ENCODE measurements at places on chromosomes 6 and 20. TPM values are rescaled to one million over a fixed set of nuclear protein-coding genes. Genes with fewer than 3 reads are reported as not detected.

PSMA7 gene
- polyA plus RNA-seq, result 67.9 TPM

CLDN20 gene
- polyA plus RNA-seq, result not detected

EPPIN gene
- polyA plus RNA-seq, result not detected

TRAPPC3L gene
- not detected for polyA plus RNA-seq

SYNGAP1 gene
- polyA plus RNA-seq, result 16.4 TPM

GRCh38 chr20:891706-892080 is 24.4 kb downstream of the ANGPT4 start:
- H3K36me3 ChIP-seq, result no peaks in the 10 kb centered on the region
- H3K4me3 ChIP-seq, result no peak overlapping the region
- no peaks in the 10 kb centered on the region for H3K27me3 ChIP-seq
- H3K4me1 ChIP-seq, result peaks cover 8% of the 10 kb centered on the region
- no peak for DNase-seq

GRCh38 chr6:7332090-7332745 is 19.2 kb upstream of the SSR1 start:
- H3K4me3 ChIP-seq, result no peak overlapping the region
- H3K27ac ChIP-seq, result no peak overlapping the region
- no peaks in the 10 kb centered on the region for H3K4me1 ChIP-seq
- DNase-seq, result no peak
- no peaks in the 10 kb centered on the region for H3K27me3 ChIP-seq

DNA sequence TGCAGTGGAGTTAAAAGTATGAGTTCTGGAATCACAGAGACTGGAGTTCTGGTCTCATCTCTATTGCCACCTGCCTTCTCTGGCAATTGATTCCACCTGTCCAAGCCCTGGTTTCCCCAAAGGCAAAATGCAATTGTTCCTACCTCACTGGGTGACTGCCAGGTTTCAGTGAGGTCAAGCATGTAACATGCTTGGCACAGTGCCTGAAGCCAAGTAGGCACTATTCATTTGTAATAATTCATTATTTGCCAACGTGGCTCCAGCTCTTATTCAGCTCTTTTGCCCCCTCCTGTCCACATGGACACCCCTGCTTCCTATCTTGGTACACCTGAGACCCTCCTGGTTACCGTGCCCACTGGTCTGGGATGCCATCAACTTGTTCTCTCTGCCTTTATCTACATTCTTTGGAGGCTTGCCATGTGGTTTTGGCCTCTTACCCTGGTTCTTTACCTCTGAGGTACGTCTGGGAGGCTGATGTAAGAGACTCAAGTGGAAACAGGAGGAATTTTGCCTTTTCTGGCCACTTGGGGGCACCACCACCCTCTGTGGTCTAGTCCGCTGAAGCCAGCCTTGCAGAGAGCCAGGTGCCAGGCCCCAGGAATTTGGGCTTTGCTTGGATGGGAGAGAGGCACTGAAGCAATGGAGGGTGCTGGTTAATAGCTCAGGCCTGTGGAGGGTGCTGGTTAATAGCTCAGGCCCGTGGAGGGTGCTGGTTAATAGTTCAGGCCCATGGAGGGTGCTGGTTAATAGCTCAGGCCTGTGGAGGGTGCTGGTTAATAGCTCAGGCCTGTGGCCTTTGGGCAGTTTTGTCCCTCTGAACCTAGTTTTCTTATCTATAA is 1.7 kb downstream of the KCNK15 start:
- H3K27me3 ChIP-seq, result no peaks in the 10 kb centered on the region
- no peak overlapping the region for H3K4me3 ChIP-seq
- H3K36me3 ChIP-seq, result no peaks in the 10 kb centered on the region
- peak overlapping the region; percentile 74 for H3K27ac ChIP-seq

GRCh38 chr6:44665683-44666082 is 278.2 kb downstream of the CDC5L start:
- H3K4me3 ChIP-seq, result no peak overlapping the region
- no peaks in the 10 kb centered on the region for H3K27me3 ChIP-seq
- DNase-seq, result no peak
- H3K4me1 ChIP-seq, result no peaks in the 10 kb centered on the region
- H3K27ac ChIP-seq, result no peak overlapping the region

DNA sequence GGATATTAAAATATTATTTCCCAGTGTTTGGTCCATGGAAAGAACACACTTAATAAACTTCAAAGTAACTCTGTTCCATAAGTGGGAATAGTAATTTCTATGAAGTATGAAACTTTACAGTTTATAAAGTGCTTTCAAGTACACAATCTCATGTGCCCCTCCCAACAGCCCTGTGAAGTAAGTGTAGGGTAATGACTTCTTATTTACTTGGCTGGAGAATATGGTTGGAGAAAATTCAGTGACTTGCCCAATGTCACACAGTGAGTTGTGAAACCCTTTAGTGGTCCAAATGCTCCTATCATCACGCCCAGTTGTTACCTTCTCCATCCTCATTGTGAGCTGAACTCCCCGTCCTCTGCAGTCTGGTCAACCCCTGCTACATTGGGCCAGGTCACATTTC is 141.2 kb downstream of the PDE7B start:
- H3K27me3 ChIP-seq, result no peaks in the 10 kb centered on the region
- no peak overlapping the region for H3K4me3 ChIP-seq

DNA sequence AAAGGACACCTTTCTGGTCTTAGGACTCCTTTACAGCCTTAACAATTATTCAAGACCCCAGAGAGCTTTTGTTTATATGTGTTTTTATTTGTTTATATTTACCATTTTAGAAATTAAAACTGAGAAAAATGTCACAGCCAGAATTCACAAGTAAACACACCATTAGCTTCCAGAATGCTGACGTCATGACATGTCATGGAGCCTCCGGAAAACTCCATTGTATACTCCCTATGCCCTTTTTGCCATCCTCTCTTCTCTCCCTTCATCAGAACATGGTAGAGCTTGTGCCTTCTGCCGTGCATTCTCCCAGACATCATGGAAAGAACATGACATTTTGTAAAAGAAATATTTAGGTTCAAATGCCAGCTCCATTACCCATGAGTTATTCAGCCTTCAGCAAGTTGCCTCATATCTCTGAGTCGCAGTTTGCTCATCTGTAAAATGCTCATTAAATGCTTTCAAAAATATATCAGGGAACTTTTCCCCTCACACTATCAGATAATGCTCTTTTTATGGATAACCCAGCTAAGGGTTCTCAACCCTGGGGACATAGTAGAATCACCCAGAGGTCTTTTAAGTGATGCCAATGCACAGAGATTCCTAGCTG is 27.8 kb downstream of the TNFAIP3 start:
- no peak for DNase-seq
- H3K27ac ChIP-seq, result no peak overlapping the region
- no peak overlapping the region for H3K4me3 ChIP-seq
- H3K36me3 ChIP-seq, result no peaks in the 10 kb centered on the region
- H3K27me3 ChIP-seq, result no peaks in the 10 kb centered on the region

DNA sequence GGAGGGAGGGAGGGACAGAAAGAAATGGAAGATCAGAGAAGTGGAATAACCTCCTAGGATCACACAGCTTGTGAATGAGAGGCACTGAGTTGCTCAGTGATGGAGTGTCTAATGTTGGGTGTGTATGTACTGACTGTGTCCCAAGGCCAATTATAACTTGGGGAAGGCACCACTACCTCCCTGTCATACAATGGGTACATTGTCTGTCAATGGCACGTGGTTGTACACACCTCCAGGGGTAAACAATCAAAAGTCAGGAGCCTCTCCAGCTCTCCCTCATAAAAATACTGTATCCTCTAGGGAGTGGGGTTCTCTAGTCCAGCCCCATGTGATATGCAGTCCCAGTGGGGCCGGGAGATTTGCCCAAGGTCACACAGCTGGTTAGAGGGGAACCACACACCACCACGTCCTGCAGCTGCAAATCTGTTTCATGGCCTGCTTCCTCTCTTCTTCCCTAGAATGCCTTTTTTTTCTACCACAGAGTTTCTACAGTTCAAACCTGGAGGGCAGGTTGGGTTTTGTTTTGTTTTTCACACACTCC is 112.5 kb downstream of the SNX5 start:
- no peak overlapping the region for H3K27ac ChIP-seq
- no peaks in the 10 kb centered on the region for H3K27me3 ChIP-seq
- DNase-seq, result peak; percentile 57
- peaks cover 20% of the 10 kb centered on the region for H3K4me1 ChIP-seq
- H3K4me3 ChIP-seq, result no peak overlapping the region
- H3K36me3 ChIP-seq, result no peaks in the 10 kb centered on the region

All from pancreas (tissue), 10 donors.